Fibroblast of skin of back (primary cell): ENCODE measurements at places on chromosomes 3 and 15.

GRCh38 chr3:143226678-143227291, 107.2 kb downstream of the CHST2 start:
- no peak for DNase-seq

- no peak for DNase-seq
Measured at GRCh38 chr3:43194069-43194468, 88.2 kb upstream of the POMGNT2 start.

- no peak for DNase-seq
Measured at GRCh38 chr3:117400303-117400702, 690.7 kb downstream of the TUSC7 start.

DNA sequence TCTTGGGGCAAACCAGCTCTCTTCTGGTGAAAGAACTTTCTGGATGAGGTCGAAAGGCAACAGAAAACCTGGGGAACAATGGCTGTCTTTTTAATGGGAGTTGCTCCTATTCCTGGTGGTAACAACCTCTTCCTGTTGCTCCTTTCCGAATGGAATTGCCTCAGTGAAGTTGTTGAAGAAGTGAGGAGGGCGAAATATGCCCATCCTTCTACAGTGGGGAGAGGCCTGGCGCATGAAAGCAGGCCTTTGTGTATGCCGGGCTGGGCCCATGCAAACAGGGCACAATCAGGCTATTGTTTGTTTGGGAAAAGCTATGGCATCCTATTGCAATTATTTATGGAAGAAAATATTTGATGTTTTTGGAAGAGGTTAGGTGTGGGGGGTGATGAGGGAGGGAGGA, 166.9 kb downstream of the IGF1R start:
- DNase-seq = no peak

DNA sequence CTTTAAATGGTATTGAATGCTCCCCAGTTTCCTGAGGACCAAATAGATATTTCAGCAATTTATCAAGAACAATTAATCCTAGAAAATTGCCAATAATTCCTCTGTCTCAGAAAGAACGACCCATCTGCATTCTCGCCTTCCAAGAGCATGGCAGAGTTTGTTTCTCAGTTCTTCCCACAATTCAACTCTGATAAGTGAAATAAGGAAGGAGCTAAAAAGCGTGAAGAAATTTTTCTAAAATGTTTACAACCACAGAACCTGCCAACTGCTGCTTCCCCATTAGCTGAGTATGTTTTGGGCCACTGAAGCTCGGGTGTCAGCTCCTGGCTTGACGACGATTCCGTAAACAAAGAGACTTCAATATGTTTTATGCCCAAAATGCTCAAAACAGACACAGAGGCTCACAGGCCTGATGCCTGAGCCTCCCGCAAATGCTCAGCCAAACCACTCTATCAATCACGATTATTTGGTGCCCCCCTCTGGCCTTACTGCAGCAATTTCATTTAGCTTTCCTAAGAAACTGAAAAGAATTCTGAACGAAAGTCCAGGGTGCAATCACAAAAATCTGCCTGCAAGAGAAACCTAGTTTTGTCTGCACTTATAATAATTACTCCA, 259.2 kb upstream of the CCDC54 start:
- peak; percentile 79 for DNase-seq

- no peak for DNase-seq
Measured at GRCh38 chr15:99057020-99057419, 47.9 kb upstream of the SYNM start.
